ENCODE measurements at places on chromosomes 4 and X. TPM values are rescaled to one million over a fixed set of nuclear protein-coding genes. Genes with fewer than 3 reads are reported as not detected.

The LUZP4 gene
- total RNA-seq: not detected

The LRCH2 gene
- 5.8 TPM for total RNA-seq

- no peak for DNase-seq
Observed at GRCh38 chrX:107565015-107565414, 63.3 kb upstream of the PRPS1 start.

DNA sequence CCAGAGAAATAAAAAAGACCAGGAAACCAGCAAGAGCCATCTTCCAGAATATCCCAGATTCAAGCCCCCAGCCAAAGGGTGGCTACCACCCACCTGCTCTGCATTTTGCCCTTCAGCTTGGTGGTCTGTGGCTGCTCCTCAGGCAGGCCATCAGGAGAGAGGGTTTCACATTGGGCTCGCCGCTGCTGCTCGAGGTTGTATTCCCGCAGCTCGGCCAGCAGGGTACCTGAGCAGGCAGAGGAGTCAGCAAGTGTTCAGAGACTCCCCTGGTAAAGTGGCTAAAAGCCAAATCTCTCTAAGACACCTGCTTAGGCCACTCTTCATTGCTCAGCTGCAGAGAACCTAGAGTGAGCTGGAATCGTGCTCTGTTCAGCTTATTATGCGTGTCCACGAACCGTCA lies 110.8 kb upstream of the HSD17B10 start:
- no peak for DNase-seq

The TENM3 gene
- 26.4 TPM for total RNA-seq

DNA sequence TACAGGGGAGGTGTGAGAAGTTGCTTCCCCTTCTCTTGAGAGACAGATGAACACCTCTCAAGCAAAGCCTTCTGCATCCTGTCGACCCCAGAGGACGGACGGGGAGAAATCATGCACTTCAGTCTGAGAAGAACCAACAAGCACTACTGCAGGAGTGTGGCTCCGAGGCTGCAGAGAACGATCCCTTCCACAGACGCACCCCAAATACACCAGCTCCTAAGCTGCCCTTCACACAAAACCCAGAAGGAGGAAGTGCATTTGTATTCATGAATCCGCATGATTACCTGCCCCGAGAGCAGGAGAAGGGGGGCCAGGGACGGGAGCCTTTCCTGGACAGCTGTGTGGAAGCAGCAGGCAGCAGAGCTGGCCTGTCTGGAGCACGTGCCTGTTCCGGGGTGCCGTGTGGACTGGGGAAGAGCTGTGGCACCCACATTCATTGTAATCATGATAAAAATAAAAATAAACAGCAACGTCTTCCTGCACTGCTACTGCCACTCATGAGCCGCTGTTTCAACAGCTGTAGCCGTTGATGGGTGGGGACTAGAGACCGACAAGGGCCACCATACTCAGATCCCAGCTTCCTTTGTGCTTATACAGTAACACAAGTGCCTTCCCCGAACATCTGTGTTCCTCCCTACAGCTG lies 42.9 kb downstream of the ACSL1 start:
- no peak for DNase-seq
